ENCODE measurements at places on chromosomes 1 and 21.

DNA sequence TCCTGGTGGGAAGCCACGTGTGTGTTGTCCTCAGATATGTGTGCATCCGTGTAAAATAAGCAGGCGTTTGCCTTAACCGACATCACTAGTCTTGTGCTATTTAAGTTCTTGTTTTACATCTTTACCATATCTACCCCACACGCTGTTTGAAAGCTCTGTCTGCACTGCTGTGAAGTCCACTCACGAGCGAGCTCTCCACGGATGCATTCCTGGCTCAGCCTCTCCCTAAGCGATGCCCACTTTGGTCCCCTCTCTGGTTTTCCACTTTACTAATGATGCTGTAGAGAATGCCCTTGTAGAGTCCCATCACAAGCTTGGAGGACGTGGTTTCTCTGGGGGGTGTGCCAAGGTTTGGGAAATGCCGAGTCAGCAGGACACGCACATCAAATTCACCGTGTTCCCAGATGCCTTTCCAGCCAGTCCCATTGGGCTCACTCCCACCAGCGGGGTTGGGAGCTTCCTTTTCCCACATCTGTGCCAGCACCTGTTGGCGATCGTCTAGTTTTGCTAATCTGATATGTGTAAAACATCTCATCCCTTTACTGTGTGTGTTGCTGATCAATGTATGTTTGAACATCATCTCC is 43.8 kb downstream of the ACTL8 start:
- DNase-seq: no peak

DNA sequence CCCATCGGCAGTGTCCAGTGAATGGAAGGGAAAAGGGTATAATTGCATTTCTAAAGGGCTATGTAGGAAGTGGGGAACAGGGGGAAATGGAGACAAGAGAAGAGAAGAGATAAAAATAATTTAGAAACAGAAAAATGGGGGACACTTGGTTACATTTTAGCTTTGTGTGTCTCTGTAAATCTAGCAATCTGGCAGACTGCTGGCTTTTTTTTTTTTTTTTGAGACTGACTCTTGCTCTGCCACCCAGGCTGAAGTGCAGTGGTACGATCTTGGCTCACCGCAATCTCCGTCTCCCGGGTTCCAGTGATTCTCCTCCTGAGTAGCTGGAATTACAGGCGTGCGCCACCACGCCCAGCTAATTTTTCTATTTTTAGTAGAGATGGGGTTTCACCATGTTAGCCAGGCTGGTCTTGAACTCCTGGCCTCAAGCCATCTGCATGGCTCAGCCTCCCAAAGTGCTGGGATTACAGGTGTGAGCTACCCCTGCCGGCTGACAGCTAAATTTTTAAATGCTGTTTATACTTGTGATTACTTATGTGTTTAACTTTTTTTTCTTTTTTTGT is 53.4 kb downstream of the AGPAT3 start:
- no peak for DNase-seq

GRCh38 chr1:73564294-73564693 is 633.7 kb downstream of the LRRIQ3 start:
- DNase-seq: no peak

DNA sequence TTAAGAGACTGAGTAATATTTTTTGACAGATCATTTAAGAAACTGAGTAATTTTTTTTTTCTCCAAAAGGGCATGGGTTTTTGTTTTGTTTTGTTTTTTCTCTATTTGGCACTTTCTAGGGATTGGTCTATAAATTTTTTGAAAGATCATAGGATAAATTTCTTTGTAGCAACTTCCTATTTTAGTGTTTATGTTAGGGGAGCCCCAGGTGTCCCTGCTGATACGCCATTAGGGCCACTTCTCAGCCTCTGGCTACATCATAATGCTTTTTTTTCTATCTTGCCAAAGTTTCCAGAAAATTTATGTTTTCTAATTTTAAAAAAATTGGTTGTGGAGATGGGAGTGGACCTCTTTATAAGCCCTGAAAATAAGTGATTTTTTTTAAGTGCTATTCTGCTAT is 2.6 kb downstream of the GABPA start:
- DNase-seq: no peak

GRCh38 chr1:93526431-93526830 is 78.5 kb downstream of the FNBP1L start:
- DNase-seq: no peak

DNA sequence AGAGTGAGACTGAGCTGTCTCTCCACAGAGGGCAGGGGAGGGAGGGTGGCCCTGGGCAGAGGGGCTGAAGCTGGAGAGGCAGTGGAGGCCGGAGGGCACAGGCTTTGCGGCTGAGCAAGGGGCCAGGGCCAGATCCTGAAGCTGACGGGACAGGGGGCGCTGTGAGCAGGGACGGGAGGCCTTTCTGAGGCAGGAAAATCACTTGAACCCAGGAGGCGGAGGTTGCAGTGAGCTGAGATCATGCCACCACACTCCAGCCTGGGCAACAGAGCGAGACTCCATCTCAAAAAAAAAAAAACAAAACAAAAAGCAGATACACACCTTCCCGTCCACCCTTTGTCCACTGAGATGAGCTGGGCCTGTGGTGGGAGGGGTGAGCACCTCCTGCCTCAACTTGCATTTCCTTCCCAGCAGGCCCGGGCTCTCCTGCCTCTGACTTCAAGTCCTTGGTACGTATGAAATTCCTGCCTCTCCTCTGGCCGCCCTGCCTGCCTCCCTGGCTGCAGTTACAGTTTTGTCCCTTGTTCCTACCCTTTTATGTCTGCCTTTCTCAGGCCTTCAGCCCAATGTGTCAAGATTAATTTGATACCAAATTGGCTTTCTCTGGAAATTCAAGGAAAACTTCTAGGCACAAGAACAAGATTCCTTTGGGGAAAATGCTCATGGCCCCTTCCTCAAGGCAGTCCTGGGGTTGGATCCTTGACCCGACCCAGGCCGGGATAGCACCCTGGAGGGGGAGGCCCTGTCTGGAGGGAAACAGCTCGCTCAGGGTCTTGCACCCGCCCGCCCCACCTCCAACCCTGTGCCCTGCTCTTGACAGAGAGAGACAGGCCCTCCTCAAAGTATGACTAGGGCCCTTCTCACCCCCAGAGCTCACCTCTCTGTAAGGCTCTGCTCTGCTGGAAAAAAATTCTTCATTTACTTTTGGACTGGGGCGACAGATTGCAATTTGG is 11.2 kb upstream of the ADAMTSL4 start:
- no peak for DNase-seq

DNA sequence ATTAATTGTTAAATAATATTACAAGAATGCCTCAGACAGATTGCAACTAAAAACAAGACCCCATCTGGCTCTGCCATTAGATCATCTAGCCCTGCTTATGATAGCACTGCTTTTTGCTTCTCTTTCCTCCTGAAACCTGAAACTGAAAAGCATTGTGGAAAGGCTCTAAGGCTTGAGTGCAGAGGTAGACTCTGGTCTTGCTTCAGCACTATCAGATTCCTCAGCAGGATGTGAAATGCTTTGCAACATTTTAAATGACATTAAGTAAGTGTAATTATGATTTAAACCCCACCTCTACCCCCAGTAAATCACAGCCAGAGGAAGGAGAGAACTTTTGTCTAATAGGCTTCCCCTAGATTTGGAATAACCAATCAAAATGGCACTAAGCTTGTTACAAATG is 32.9 kb downstream of the PHC2 start:
- no peak for DNase-seq

GRCh38 chr1:204615881-204616280 is 69.7 kb downstream of the LRRN2 start:
- no peak for DNase-seq

DNA sequence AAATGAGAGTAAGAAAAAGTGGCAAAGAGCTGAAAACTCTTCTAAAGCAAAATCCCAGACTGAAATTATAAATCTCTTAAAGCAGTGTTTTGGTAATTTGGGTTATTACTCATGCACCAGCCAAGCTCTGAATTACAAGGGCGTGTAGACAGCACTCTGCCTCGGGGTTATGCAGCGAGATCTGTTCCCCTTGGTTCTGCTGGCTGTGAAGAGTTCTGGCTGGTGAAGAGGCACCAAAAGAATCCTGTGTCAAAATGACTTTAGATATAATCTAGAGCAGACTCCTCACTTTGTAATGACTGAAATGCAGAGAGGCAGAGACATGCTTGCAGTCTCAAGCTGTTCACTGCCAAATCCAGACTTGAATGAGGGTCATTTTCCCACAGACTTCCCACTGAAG is 461.8 kb upstream of the CXADR start:
- no peak for DNase-seq

DNA sequence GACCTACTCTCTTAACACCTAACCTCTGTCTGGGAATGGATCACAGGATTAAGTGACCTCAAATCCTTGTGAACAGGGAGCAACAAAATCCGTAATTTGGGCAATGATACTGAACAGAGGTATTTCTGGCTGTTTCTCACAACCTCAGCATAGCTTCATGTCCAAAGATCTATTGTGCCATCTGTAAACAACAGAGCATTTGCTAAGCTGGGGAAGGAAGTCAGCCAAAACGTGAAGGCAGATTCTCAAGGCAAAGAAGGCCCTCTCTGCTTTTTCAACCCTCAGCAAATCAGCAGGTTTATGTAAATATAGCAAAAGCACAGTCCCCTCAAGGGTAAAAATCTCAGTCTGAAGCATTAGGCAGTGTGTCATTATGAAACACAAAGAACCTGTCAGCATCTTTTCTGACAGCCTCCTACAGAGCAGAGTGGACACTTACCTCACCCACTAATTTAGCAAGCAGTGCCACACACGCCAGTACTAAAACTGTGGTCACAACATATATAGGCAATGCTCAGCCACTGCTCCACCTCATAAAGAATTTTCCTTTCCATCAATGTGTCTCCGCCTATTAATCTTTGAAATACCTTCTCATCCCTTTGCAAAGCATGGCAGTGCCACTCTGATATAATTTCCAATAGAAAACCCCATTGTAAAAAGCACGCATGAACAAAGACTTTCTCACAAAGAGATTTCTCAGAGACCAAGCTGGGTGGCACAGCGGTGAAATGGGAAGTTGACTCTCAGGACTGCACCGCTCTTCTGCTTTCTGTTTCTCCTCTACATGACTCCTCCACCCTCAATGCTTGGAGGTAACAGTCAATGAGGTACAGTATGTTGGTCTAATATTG is 188.0 kb downstream of the RERE start:
- DNase-seq: no peak

DNA sequence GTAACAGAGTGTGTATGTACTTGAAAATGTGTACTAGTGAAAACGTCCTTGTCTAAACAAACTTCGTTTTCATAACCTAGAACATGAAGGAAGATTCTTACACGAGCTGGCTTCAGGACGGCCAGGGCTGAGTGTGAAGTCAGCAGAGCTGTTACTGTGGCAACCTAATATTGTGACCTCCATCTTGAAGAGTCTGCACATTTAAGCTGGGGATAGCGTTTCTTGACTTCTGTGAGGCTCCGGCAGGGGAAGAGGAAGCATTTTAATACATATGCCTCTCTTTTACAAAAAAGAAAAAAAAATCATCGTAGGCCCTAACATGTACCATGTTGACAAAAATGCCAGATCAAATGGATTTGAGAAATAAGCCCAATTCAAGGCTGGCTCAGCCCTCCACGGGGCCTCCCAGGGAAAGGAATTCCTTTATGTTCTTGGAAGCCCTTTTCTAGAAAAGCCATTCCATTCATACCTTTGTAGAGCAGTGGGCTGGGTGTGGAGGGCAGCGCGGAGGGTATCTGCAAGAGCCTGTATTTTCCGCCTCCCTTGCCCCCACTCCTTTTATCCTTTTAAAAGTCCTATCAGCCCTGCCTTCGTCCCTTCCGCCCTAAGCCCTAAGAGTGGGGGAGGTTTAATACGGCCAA is 51.1 kb downstream of the SIM2 start:
- no peak for DNase-seq

- no peak for DNase-seq
Measured at GRCh38 chr1:109295712-109296415, 10.9 kb downstream of the MYBPHL start.

- DNase-seq: no peak
Measured at GRCh38 chr1:85318217-85318616, 41.8 kb upstream of the BCL10 start.

- peak; percentile 61 for DNase-seq
Measured at GRCh38 chr1:40381268-40382107, 8.0 kb downstream of the SMAP2 start.

GRCh38 chr1:5250336-5250735 is 595.9 kb downstream of the AJAP1 start:
- DNase-seq: no peak
